ENCODE measurements at places on chromosomes 2 and 18.
A peak's percentile ranks its signal among the peaks of the same experiment; 100 is the strongest.

GRCh38 chr18:37265382-37265781, 300.2 kb downstream of the CELF4 start:
- no peak for DNase-seq

DNA sequence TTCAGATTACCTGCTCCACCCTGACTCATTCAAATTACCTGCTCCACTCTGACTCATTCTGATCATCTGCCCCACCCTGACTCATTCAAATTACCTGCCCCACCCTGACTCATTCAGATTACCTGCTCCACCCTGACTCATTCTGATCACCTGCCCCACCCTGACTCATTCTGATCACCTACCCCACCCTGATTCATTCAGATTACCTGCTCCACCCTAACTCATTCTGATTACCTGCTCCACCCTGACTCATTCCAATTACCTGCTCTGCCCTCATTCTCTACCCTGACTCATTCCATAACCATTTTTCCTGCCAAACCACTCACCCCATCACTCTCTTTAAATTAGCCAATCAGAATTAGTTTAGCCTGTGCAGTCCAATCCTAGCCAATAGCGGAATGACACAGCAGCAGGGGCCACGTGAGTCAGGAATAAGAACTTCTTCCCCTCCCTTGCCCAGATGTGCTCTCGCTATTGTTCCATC, 26.2 kb downstream of the CFAP53 start:
- DNase-seq: no peak

DNA sequence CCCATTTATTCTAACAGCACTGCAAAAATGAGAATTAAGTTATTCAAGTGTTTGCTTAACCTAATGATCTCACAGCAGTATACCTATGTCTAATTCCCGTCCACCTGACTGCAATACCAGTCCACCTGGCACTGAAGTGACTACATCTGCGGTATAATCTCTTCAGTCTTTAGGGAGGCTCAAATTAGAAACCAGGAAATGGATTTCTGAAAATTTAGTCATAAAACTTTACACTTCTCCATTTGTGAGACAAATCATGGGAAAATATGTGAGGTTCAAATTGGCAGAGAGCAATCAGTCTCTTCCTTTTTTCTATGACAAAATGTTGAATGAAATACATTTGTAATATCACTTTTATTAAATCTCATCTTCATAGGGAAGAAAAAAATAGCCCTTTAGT, 33.0 kb downstream of the FTCDNL1 start:
- no peak for DNase-seq

DNA sequence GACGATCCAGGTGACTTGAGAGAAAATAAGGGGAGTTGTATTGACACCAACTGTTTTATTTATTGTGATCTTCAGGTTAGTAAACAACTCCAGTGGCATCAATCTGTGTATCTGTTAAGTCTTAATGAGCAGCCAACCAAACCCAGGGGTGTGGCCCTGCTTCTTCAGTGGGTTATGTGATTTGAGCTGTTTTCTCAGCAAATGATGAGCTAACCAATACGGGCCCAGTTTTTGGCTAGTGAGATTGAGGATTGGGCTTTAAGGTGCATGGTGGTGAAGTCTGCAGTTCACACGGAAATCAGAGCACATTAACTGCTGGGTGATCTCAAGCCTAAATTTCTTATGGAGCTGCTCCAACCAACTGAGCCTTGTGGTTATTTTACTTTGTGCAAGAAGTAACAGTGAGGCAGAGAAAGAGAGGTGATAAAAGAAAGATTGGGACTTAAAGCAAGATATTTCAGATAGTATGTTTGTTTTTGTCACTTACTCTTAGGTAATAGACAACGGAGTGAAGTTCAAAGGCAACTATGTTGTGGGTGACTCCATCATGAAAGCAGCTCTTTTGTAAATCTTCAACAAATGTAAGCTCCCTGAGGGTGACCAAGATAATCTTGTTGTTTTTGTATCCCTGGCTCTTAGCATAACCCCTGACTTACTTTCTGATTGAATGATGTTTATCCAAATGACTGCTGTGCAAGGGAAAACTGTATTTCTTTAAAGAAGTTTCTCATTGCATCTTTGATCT, 2.4 kb downstream of the MTCL1 start:
- no peak for DNase-seq

DNA sequence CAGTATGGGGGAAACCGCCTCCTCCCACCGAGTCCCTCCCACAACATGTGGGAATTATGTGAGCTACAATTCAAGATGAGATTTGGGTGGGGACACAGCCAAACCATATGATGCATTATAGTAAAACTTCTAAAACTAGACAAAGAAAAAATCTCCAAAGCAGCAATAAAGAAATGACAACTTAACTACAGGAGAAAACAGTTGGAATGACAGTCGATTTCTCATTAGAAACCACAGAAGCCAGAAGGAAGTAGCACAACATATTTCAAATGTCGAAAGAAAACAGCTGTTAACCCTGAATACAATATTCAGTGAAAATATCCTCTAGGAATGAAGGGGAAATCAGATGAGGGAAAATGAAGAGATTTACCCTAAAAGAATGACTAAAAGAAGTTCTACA, 53.5 kb upstream of the TCF4 start:
- no peak for DNase-seq

- no peak for DNase-seq
These were observed 1374.5 kb upstream of the NXPH2 start for GRCh38 chr2:140154706-140155105.

GRCh38 chr2:233588400-233588799, 21.8 kb upstream of the USP40 start:
- no peak for DNase-seq

- no peak for DNase-seq
These were observed 179.6 kb downstream of the NCK2 start for GRCh38 chr2:105924271-105924670.

- DNase-seq: no peak
These were observed 71.7 kb downstream of the TPGS2 start for GRCh38 chr18:36757081-36757480.

DNA sequence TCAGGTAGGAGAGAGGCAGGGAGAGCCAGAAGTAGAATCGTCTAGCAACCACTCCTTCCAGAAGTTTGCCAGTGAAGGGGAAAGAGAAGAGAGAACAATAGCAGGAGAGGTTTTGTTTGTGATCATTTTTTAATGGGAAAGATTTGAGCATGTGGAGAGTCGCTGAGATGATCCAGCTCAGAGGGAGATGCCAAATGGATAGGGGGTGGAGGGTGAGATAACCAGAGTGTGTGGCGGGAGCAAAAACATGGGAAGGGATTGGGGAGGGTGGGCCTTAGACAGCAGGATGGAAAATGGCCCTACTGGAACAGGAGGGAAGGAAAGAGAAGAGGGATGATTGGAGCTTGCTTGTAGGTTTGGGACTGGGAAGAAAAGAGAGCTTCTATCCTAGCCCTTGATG, 269.8 kb downstream of the GLI2 start:
- DNase-seq: peak; percentile 62

DNA sequence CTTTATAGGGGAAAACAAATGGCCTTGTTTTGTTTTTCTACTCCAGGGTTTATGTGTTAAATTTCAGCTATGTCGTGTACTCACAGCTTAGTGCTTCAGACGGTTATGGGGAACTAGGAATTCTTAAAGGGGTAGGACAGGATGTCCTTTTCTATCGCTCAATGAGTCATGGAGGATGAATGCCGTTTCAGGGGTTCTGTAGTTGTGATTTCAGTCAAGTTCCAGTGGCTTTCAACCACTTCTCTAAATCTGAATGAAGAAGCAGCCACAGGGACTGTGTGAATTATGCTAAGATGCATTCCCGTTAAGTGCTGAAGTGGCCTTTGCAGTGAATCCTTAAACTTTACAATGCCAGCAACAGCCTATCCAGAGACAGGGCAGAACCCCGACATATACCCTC, 1231.7 kb upstream of the ZEB2 start:
- DNase-seq: no peak

- DNase-seq: no peak
These were observed 184.8 kb downstream of the SEPTIN10 start for GRCh38 chr2:109428841-109429566.

DNA sequence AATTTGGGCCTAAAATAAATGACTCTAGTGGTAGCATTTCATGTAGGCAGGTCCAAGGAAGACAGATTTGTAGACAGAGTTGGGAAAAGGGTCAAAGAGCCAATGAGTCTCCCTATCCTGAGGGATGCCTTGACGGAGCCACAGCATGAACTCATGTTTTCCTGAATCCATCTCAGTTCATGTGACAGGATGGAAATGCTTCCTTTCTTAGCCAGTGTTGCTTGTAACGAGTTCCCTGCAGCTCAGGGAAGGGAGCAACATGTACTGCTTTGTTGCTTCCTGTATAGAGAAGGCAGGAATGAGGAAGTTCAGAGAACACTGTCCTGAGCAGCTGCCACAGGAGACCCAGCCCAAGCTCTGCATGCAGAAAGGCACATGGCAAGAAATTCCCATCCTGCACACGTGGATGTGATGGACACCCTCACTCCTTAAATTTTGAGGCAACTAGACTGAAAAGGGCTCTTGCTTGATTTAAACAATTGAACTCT, 27.9 kb downstream of the TMEM17 start:
- DNase-seq: peak; percentile 58
